ENCODE measurements at places on chromosomes 16 and 17.

- DNase-seq: no peak
These were observed 650.4 kb upstream of the RBFOX1 start for GRCh38 chr16:6682142-6682811.

DNA sequence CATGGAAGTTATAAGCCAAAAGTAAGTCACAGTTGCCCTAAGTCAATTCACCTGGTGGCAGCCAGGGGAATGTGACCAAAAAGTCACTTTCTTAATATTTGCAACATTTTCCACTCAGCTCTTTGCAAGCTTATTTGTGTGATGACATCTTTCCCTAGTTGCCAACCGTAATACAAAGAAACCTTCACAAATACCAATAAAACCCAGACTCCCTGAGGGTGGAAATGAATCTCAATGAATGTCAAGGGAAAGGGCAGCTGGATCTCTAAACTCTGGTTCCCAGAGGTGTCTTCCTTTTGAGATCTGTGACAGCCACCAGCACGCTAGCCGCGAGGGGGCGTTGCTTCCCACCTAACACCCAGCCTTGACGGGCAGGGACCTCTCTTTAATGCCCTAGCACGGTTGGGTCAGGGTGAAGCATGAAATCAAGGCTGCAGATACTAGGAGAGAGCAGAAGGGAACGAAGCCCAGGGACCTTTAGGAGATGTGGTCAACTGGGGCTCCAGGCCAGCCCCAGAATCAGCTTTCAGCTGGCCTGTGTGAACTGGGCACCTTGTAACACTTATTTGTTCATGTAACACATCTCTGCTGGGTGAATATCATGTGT lies 82.2 kb downstream of the CMC2 start:
- no peak for DNase-seq

DNA sequence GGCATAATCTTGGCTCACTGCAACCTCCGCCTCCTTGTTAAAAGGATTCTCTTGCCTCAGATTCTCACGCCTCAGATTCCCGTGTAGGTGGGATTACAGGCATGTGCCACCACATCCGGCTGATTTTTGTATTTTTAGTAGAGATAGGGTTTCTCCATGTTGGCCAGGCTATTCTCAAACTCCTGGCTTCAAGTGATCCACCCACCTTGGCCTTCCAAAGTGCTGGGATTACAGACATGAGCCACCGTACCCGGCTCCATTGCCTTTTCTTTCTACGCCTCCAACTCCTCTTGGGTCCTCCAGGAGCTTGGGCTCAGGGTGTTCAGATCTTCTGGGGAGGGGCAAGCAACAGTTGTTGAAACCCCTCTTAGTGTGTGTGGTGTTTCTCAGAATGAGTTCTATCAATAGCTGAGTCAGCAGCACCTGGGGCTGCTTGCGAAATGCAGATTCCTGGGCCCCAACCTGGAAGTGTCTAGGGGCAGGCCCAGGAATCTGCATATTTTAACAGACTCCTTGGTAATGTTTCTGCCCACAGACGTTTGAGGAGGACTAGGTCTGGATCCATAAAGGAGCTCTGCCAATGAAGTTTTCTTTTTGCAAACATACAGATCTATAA lies 31.4 kb downstream of the SEC14L5 start:
- no peak for DNase-seq

DNA sequence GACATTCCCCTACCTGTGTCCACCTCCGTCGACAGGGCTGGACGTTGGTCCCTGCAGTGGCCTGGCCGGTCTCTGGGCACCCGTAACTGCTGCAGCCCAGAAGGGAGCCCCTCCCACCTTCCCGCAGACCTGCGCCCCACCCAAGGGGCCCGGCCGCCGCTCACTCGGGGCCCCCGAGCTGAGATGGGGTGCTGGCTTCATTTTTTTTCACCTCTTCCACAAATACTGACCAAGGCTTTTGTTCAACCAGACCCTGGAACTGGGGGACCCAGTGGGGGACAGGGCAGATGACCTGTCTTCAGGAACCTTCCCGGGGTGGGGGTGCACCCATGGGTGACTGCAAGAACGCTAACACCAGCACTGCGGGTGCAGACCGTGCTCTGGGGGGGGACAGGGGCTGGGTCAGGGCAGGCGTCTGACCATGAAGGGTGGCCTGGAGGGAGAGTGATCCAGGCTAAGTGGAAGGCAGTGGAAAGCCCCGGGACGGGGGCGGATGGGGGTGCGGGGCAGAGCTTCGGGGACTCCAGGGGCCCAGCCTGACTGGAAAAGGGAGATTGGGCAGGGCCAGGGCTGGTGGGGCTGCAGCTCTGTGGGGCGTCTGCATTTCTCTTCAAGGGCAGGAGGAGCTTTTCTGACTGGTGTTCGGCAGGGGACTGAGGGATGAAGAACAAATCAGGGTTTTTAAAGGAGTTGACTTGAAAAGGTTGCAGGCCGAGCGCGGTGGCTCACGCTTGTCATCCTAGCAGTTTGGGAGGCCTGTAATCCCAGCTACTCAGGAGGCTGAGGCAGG lies 42.3 kb downstream of the SLC7A5 start:
- DNase-seq: no peak

GRCh38 chr17:72077326-72077960 lies 43.4 kb upstream of the SOX9 start:
- DNase-seq: no peak

GRCh38 chr17:10059684-10060211 lies 138.7 kb downstream of the GAS7 start:
- no peak for DNase-seq

GRCh38 chr16:86503830-86504229 lies 6.5 kb upstream of the FOXF1 start:
- DNase-seq: no peak

DNA sequence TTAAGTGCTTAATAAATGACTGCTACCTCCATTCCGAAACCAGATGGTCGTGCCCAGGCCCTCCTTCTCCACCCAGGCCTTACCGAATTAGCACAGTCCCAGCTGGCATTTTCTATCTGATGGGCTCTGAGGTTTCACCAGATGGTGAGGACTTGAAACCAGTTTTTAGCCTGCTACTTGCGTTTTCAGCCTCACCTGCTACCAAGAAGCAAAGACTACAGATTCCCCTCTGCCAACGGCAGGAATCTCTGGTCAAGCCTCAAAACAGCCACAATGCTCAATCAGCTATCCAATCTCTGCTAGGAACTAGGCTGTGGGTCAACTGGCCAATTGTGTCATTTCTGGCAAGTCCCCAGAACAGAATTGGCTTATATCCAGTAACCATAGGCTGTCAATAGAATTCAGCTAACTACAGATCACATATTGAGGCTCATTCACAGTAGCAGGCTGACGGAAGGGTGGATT lies 11.7 kb downstream of the PECAM1 start:
- DNase-seq: no peak

DNA sequence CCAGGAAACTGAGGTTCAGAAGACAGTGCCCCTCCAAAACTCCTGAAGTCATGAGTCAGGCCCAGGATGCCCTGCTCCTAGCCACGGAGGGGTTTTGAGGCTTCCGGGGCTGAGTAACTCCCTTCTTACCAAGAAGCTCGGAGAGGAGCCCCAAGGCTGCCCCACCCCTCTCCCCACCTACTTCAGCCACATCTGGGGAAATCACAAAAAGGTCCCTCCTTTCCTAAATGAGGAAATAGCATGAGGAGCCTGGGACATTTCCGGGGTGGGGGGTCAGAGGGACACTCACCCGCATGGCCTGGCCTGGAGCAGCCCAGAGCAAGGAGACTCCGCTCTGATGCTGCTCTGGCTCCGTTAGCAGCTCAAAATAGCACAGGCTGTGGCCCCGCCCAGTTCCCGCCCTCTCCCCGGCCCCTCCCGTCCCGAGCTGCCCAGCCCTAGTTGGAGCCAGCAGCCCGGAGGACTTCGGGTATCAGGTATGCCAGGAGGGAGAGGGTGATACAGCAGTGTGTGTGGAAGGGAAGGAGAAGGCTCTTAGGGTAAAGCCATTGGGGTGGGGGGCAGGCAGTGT lies 40.1 kb downstream of the MYO18A start:
- DNase-seq: no peak

GRCh38 chr16:27253526-27253930 lies 15.0 kb downstream of the NSMCE1 start:
- no peak for DNase-seq

DNA sequence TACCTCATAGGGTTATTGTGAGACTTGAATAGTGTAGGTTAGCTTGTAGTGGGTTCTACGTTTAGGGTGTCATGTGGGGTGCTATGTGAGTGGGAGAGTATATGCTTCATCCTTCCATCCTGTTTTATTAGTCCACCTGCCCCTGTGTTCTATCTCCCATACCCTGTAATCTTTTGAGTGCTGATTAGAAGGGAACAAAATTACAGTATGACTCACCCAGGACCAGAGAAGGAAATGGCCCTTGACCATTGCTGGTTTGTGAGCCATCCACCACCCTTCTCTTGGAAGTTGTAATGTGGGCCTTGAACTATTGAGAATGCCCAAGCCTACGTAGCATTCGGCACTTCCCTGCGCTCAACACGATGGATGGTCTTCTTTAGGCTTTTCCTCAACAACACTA lies 17.1 kb downstream of the SAP30BP start:
- no peak for DNase-seq

- no peak for DNase-seq
These were observed 797 bp downstream of the HES7 start for GRCh38 chr17:8122924-8123694.

DNA sequence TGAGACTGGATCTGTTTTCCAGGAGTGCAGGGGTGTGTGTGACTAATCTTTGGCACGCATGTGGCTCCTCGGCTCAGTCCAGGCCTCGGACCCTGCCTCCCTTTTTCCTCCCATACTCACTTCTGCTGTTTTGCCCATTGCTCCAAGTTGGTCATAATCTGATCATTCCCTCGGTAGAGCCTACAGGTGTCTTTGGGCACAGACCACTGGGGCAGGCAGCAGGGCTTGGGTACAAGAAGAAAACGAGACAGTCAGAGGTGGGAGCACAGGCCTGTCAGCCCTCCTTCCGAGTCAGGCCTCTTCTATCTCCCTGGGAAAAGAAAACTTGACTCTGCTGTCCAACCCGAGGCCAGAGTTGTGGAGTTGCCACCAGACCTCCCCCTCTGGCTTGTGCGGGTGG lies 29.8 kb downstream of the DHX38 start:
- no peak for DNase-seq

GRCh38 chr16:30065943-30066760 lies 592 bp downstream of the ALDOA start:
- no peak for DNase-seq

DNA sequence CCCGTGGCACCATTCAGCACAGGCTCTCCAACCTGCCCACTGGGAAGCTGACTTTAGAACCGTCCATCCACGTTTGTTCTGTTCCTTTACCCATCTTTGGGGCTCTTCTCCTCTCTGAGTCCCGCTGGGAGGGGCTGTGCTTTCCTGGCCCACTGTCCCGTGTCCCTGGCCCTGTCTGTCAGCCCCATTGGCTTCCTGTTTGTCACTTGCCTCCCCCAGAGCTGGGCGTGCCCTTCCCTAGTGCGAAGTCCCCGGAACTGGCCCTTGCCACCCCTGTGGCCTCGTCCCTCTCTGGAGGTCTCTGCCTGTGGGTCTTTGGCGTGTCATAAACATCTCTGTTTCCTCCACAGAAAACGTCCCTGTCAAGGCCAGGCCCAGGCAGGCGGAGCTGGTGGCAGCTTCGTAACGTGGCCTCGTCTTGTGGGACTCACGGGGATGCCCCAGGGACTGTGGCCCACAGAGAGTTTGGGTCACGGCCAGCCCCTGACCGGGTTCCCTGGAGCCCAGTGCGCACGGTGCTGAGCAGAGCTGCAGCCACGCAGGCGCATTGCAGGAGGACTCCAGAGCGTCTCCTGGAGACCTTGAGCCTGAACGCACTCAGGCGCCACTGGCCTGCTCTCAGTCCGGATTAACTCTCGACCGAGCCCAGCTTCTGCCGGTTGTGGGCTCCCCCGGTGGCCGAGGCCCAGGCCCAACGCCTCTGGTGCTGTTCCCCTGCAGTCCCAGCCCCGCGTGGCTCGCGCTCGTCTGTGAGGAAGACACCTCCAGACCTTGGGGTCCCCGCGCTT lies 7.3 kb downstream of the CHMP6 start:
- no peak for DNase-seq
